Right lobe of liver (tissue), 6 donors: ENCODE measurements at places on chromosomes 5 and 9. TPM values are rescaled to one million over a fixed set of nuclear protein-coding genes. Genes with fewer than 3 reads are reported as not detected.

Gene CATSPER3
- 1.1 TPM for total RNA-seq

Gene SLC34A3
- total RNA-seq: not detected

Gene DMAC1
- 28.5 TPM for total RNA-seq

GRCh38 chr5:5572010-5572865 lies 149.8 kb downstream of the ICE1 start:
- no peaks in the 10 kb centered on the region for H3K27me3 ChIP-seq
- H3K4me1 ChIP-seq: no peaks in the 10 kb centered on the region
- H3K36me3 ChIP-seq: no peaks in the 10 kb centered on the region

GRCh38 chr5:65623482-65623881 lies 651 bp downstream of the TRIM23 start:
- no peaks in the 10 kb centered on the region for H3K36me3 ChIP-seq
- H3K27me3 ChIP-seq: no peaks in the 10 kb centered on the region
- H3K27ac ChIP-seq: no peak overlapping the region
- DNase-seq: no peak
- peak overlapping the region; percentile 91 for H3K4me3 ChIP-seq

- H3K4me1 ChIP-seq: no peaks in the 10 kb centered on the region
- H3K4me3 ChIP-seq: no peak overlapping the region
- no peak for DNase-seq
- H3K36me3 ChIP-seq: no peaks in the 10 kb centered on the region
These were observed 219.3 kb downstream of the CEMIP2 start for GRCh38 chr9:71549023-71549422.

DNA sequence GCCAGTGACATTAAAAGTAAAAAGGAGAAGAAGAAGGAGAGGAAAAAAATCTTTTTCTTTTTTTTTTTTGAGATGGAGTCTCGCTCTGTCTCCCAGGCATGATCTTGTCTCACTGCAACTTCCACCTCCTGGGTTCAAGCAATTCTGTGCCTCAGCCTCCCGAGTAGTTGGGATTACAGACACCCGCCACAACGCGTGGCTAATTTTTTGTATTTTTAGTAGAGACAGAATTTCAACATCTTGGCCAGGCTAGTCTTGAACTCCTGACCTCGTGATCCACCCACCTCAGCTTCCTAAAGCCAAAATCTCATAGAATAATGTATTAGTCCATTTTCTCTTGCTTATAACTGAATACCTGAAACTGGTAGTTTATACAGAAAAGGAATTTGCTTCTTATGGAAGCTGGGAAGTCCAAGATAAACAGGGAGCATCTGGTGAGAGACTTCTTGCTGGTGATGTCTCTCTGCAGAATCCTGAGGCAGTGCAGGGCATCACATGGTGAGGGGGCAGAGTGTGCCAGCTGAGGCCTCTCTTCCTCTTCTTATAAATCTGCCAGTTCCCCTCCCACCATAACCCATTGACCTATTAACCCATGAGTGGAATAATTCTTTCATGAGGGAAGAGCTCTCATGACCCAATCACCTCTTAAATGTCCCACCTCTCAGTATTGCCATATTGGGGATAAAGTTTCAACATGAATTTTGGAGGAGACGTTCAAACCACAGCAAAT lies 466.3 kb downstream of the GADD45G start:
- H3K4me1 ChIP-seq: no peaks in the 10 kb centered on the region
- H3K27ac ChIP-seq: no peak overlapping the region
- H3K4me3 ChIP-seq: no peak overlapping the region
- H3K36me3 ChIP-seq: no peaks in the 10 kb centered on the region
- H3K27me3 ChIP-seq: no peaks in the 10 kb centered on the region

DNA sequence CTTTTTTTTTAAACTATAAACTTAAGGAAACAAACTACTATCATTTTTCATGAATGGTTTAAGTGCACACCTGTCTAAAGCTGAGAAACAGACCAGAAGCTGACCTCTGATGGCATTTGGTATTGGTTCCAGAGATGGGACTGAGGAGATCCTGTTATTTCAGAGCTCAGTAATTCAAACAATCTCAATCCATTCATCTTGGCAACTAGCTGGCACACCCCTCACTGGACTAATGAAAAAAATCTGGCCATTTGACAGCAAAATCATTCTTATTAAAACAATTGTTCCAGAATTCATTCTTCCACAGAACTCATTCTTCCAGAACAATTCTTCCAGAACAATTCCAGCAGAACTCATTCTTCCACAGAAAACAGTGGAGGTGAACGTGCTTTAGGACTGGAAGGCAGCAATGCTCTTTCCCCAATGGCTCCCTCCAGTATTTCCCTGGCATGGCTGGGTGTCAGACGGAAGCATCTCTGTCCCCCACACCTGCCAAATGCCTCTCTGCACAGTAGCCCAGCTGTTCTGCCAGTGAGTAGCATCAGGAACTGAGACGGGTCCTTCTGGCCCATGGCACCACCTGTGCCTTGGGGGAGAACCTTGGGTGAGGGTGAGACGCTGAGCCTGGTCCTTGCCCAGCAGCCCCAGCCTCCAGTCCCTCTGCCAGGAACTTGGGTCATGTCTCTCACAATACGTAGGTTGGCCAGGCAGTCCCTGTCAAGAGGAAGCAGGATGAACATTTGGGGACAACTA lies 87.5 kb upstream of the EQTN start:
- no peak overlapping the region for H3K4me3 ChIP-seq
- no peak overlapping the region for H3K27ac ChIP-seq
- no peaks in the 10 kb centered on the region for H3K4me1 ChIP-seq
- no peak for DNase-seq

- no peaks in the 10 kb centered on the region for H3K36me3 ChIP-seq
- H3K4me1 ChIP-seq: no peaks in the 10 kb centered on the region
- no peaks in the 10 kb centered on the region for H3K27me3 ChIP-seq
- DNase-seq: peak; percentile 65
- no peak overlapping the region for H3K4me3 ChIP-seq
These were observed 87.3 kb downstream of the NTNG2 start for GRCh38 chr9:132249123-132249522.

GRCh38 chr9:127418037-127418471 lies 6.1 kb upstream of the ZNF79 start:
- H3K4me1 ChIP-seq: peaks cover 21% of the 10 kb centered on the region
- DNase-seq: no peak
- no peaks in the 10 kb centered on the region for H3K36me3 ChIP-seq
- no peak overlapping the region for H3K4me3 ChIP-seq

DNA sequence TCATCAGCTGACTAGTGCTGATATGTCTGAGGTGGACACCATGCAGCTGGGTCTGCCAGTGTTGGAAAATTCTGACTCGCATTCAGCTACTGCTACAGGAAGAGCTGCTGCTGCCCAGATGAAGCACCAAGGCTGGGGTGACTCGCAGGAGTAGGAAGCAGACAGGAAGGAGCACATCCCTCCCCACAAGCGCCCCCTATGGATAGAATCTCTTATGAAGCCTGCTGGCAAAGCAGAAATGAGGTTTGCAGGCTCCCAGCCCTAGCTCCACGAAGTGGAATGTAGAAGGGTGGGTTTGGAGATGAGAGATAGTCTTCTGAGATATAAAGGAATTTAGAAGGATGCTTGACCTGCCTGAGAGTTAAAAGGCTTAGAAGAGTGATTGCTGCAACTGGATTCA lies 443.0 kb downstream of the ACTL7B start:
- H3K4me3 ChIP-seq: no peak overlapping the region
- H3K4me1 ChIP-seq: no peaks in the 10 kb centered on the region
- no peak for DNase-seq
- no peaks in the 10 kb centered on the region for H3K36me3 ChIP-seq
- no peaks in the 10 kb centered on the region for H3K27me3 ChIP-seq

DNA sequence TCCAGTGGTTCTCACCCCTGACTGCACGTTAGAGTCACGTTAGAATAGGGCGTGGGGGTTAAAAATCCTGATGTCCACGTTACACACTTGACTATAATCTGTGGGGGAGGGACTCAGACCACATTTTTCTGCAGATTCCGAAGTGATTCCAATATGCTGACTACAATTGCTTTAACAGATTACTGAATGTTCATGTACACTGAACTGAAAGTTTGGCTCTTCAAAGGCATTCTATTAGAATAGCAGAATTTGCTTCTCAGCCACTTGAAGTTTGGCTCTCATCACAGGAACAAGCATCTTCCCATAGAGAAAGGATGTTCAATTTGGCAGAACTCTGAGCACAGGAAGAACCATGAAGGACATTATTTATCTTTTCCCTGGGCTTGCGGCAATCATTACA lies 84.5 kb downstream of the HAPLN1 start:
- DNase-seq: no peak
- H3K27ac ChIP-seq: no peak overlapping the region
- H3K27me3 ChIP-seq: no peaks in the 10 kb centered on the region

DNA sequence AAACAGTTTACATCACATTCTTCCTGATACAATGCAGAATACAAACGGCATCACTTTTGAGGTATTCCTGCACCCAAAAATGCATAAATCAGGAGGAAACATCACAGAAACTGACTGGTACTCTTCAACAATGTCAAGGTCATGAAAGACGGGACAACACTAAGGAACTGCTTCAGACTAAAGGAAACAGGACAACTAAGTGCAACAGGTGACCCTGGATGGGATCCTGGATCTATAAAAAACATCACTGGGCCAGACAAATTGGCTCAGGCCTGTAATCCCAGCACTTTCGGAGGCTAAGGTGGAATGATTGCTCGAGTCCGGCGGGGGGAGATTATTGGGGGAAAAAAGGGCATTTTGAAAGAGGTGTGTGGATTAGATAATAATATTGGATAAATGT lies 22.6 kb downstream of the BTNL9 start:
- H3K36me3 ChIP-seq: no peaks in the 10 kb centered on the region
- H3K27me3 ChIP-seq: peaks cover 9% of the 10 kb centered on the region

DNA sequence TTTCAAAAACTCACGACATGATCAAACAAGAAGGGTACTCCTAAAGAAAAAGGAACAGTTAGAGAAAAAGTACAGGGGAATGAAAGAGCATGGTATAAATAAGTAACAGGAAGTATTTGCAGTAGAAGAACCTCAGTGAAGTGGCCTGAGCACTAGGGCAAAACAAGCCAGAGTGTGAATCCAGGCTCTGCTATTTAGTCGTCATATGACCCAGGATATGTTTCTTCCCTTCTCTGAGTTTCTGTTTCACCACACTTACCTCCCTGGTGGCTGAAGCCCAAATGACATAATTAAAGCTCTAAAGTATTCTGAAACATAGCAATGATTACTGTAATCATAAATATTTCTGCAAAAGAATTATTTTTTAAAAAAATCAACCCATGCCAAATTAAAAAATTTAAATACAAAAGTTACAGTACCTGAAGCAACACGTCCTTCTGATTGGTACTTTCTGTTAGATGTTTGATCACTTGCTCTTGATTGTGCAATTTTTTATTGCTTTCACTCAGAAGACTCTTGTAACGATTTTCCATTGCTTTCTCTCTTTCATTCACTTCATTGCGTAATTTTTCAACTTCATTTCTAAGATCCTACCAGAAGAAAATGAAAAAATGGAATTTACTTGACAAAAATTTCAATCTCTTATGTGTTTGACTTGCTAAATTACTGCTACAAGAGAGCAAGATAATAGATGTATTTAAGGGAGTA lies 88.9 kb downstream of the CDK5RAP2 start:
- no peak overlapping the region for H3K4me3 ChIP-seq
- no peaks in the 10 kb centered on the region for H3K4me1 ChIP-seq
- H3K27ac ChIP-seq: no peak overlapping the region
- no peaks in the 10 kb centered on the region for H3K27me3 ChIP-seq
- H3K36me3 ChIP-seq: no peaks in the 10 kb centered on the region

GRCh38 chr5:108345541-108346171 lies 36.2 kb downstream of the FBXL17 start:
- no peak overlapping the region for H3K4me3 ChIP-seq
- no peak for DNase-seq
- H3K36me3 ChIP-seq: no peaks in the 10 kb centered on the region
- H3K27me3 ChIP-seq: no peaks in the 10 kb centered on the region

- no peak overlapping the region for H3K4me3 ChIP-seq
- no peak overlapping the region for H3K27ac ChIP-seq
- DNase-seq: no peak
- H3K4me1 ChIP-seq: no peaks in the 10 kb centered on the region
These were observed 652.4 kb upstream of the MEF2C start for GRCh38 chr5:89535411-89535810.

GRCh38 chr5:107794741-107795140 lies 124.0 kb upstream of the EFNA5 start:
- no peaks in the 10 kb centered on the region for H3K4me1 ChIP-seq
- H3K4me3 ChIP-seq: no peak overlapping the region
- no peak for DNase-seq
- H3K27ac ChIP-seq: no peak overlapping the region
- no peaks in the 10 kb centered on the region for H3K36me3 ChIP-seq

GRCh38 chr5:135035678-135036030 lies 1.6 kb upstream of the PITX1 start:
- no peak overlapping the region for H3K4me3 ChIP-seq
- no peak overlapping the region for H3K27ac ChIP-seq
- no peak for DNase-seq
- H3K27me3 ChIP-seq: peaks cover 65% of the 10 kb centered on the region

- no peaks in the 10 kb centered on the region for H3K36me3 ChIP-seq
- no peaks in the 10 kb centered on the region for H3K4me1 ChIP-seq
- H3K27me3 ChIP-seq: no peaks in the 10 kb centered on the region
- no peak overlapping the region for H3K27ac ChIP-seq
- H3K4me3 ChIP-seq: no peak overlapping the region
These were observed 574.3 kb downstream of the PDE4D start for GRCh38 chr5:59319250-59319649.

DNA sequence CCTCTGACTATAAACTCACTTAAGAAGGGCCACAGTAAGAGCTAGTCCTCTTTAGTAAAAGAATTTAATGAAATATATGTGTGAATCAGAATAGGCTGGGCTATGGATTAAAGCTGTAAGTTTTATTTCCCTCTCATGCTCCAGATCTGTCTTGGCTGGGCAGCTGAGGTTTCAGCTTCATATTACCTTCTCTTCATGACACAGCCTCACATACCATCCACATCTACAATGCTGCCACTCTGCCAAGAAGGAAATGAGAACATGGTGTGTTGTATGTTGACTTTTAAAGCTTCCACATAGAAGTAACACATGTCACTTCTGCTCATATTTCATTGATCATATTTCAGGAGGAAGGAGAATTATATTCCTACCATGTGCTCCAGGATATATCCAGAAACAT lies 776.0 kb upstream of the ACO1 start:
- H3K36me3 ChIP-seq: no peaks in the 10 kb centered on the region
- H3K27me3 ChIP-seq: no peaks in the 10 kb centered on the region
- no peak overlapping the region for H3K4me3 ChIP-seq
- no peak for DNase-seq

DNA sequence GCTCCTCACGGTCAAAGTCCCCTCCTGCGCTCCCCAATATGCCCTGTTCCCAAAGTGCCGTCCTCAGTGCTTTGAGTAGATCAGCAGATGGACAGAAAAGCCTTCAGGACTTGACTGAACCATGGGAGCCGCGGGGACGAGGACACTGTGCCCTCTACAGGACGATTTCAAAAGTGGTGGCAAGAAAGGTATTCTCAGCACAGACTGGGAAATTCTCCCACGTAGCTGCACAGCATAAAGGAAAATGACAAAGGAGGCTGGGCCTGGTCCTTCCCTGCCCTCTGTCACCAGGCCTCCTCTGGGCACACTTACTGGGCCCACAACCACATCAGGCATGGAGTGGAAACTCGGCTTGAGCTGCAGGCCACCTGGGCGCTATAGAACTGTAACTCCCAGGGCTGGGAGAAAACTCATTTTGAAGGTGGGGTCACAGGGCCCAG lies 16.7 kb upstream of the MTMR12 start:
- no peaks in the 10 kb centered on the region for H3K4me1 ChIP-seq
- peak; percentile 71 for DNase-seq
- H3K4me3 ChIP-seq: no peak overlapping the region
- no peaks in the 10 kb centered on the region for H3K27me3 ChIP-seq
- peak overlapping the region; percentile 5 for H3K27ac ChIP-seq
- H3K36me3 ChIP-seq: no peaks in the 10 kb centered on the region

GRCh38 chr5:54774281-54775170 lies 210.9 kb downstream of the ESM1 start:
- no peaks in the 10 kb centered on the region for H3K36me3 ChIP-seq
- H3K4me1 ChIP-seq: no peaks in the 10 kb centered on the region
- no peaks in the 10 kb centered on the region for H3K27me3 ChIP-seq
- no peak for DNase-seq
